ENCODE measurements at places on chromosomes 1 and 21. TPM values are rescaled to one million over a fixed set of nuclear protein-coding genes. Genes with fewer than 3 reads are reported as not detected.
A peak's percentile ranks its signal among the peaks of the same experiment; 100 is the strongest.

The ADAMTS4 gene
- total RNA-seq: 10.4 TPM

The CLCA4 gene
- not detected for total RNA-seq

The MARCKSL1 gene
- 20.4 TPM for total RNA-seq

The CFHR4 gene
- not detected for total RNA-seq

The NES gene
- total RNA-seq: 3.2 TPM

The RGS1 gene
- total RNA-seq: 39.3 TPM

The TMEM82 gene
- not detected for total RNA-seq

The GIPC2 gene
- 2.3 TPM for total RNA-seq

The GUCA2A gene
- 1.8 TPM for total RNA-seq

The DYNLT5 gene
- total RNA-seq: not detected

The RHOU gene
- total RNA-seq: 1.2 TPM

The TNFRSF1B gene
- 24.3 TPM for total RNA-seq

- DNase-seq: no peak
These were observed 44.6 kb downstream of the RHBG start for GRCh38 chr1:156413391-156414246.

- no peak for DNase-seq
These were observed 42.8 kb upstream of the ARTN start for GRCh38 chr1:43890815-43891214.

DNA sequence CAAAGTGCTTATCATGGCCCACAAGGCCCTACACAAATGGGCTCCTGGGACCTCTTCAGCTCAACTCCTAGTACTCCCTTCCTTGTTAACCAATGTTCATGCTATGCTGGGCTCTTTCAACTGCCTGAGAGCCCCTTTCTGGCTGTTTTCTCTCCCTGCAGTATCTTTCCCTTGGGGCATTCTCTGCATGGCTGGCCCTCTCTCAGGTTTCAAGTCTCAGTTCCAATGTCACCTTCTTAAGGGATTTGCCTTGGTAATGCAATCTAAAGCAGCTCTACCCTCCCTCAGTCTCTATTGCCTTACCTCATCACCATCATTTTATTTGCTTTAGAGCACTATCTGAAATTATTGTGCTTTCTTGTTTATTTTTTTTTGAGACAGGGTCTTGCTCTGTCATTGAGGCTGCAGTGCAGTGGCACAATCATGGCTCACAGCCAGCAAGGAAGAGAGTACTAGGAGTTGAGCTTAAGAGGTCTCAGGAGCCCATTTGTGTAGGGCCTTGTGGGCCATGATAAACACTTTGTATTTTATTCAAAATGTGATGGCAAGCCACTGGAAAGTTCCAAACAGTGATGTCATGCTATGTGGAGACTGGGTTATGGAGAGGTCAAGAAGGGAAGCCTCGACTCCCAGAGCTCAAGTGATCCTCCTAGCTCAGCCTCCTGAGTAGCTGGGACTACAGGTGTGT lies 63.4 kb upstream of the SRSF10 start:
- no peak for DNase-seq

- no peak for DNase-seq
These were observed 325.0 kb upstream of the ESRRG start for GRCh38 chr1:217048104-217048707.

- DNase-seq: no peak
These were observed 55.3 kb upstream of the WASF2 start for GRCh38 chr1:27545271-27545670.

- no peak for DNase-seq
These were observed 179.4 kb downstream of the LYPLAL1 start for GRCh38 chr1:219352961-219353651.

GRCh38 chr21:29334717-29335428 lies 36.2 kb downstream of the BACH1 start:
- no peak for DNase-seq

GRCh38 chr21:30072496-30072895 lies 94.1 kb downstream of the CLDN17 start:
- DNase-seq: peak; percentile 27

- peak; percentile 77 for DNase-seq
These were observed 5.9 kb upstream of the FNDC5 start for GRCh38 chr1:32876341-32877210.

DNA sequence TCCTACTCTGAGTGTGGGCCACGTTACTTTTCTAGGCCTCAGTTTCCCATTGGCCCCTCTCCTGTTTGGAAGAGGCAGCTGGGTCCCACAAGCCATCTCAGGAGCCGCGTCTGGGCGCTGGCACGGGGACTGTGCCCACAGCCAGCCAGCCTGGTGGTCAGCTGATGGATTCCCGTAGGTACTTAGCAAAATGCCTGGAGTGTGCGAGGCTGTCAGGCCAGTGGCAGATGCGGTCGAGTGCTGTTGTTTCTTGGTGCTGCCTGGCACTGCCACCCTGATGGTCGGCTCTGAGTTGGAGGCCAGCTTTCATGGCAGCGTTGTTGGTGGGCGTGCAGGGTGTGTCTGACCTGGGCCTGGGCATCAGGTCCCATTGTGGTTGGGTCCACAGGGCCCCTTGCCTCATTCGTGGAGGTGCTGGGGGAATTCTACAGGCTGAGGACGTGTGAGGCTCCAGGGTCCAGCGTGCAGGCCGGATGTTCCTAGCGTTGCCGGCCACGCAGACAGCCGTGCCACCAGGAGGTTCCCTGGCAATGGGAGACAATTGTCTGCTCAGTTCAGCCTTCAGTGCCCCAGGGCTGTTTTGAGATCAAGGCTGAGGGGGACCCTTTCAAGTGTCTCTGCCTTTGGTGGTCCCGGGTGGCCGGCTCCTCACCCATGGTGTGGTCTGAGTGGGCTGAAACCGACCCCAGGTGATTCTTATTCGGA lies 20.9 kb downstream of the SKI start:
- no peak for DNase-seq

GRCh38 chr21:29096218-29097015 lies 23.0 kb upstream of the CCT8 start:
- DNase-seq: no peak

GRCh38 chr1:243562473-243562872 lies 287.6 kb downstream of the AKT3 start:
- DNase-seq: peak; percentile 55

GRCh38 chr1:44068442-44068921 lies 37.2 kb upstream of the SLC6A9 start:
- no peak for DNase-seq

- no peak for DNase-seq
These were observed 24.5 kb upstream of the DISC1 start for GRCh38 chr1:231601824-231602672.

GRCh38 chr21:45849651-45850050 lies 131.9 kb upstream of the COL6A1 start:
- DNase-seq: no peak

- DNase-seq: no peak
These were observed 22.2 kb downstream of the NIPAL3 start for GRCh38 chr1:24437631-24438396.
